CD4-positive, alpha-beta T cell (primary cell): ENCODE measurements at places on chromosomes 11 and 22. TPM values are rescaled to one million over a fixed set of nuclear protein-coding genes. Genes with fewer than 3 reads are reported as not detected.

PLEKHA7 gene
- 4.5 TPM for total RNA-seq

MMP10 gene
- not detected for total RNA-seq

DDTL gene
- 3.5 TPM for total RNA-seq

DNA sequence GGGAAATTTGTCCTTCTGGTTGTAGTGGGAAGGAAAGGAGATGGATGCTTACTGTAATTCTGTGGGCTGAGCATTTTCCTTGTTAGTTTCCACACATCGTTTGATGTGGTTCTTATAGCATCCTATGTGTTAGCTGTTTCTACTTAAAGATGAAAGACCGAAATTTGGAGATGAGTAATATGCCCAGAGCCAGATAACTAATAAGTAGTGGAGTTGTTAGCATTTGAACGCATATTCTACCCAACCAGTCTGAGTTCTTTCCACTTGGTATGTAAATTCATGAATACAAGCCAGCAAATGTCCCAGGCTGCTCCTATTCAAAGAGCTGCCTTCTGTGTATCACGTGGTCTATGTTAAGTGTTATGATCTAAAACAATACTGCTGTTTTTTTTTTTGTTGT, 14.6 kb downstream of the SPECC1L start:
- peak; percentile 46 for DNase-seq

MYEOV gene
- total RNA-seq, result not detected

MICAL3 gene
- 9.4 TPM for total RNA-seq

DNA sequence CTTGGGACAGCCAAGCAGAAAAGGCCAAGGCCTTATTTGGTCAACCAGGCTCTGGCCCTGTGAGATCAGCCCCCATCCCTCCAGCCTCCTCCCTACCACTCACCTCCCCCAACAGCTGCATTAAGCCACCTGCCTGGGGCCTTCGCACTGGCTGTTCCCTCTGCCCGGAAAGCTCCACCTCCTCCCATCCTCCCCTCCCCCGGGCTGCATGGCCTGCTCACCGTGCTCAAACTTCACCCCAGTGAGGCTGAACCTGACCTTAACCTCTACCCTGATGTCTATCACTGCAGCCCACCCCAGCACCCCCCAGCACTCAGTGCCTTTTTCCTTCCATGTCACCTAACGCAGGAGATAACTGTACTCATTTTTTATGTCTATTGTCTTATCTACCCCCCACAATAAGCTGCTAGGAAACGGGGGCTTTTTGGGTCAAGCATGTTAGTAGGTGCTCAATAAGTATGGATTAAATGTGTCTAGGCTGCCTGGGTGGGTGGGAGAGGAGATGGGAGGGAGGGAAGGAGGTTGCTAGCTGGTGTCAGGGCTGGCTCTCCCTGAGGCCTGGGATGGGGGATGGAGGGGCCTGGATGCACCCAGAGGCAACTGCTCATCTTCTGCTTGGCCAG, 912 bp downstream of the PTPRCAP start:
- peak; percentile 61 for DNase-seq

GRCh38 chr11:34938611-34939010, 22.2 kb downstream of the PDHX start:
- DNase-seq, result no peak

GRCh38 chr22:37818409-37819104, 4.6 kb upstream of the GALR3 start:
- DNase-seq, result peak; percentile 71

MRGPRX3 gene
- total RNA-seq, result not detected

- no peak for DNase-seq
These were observed 3.1 kb downstream of the KCNJ5 start for GRCh38 chr11:128894286-128894681.

DNA sequence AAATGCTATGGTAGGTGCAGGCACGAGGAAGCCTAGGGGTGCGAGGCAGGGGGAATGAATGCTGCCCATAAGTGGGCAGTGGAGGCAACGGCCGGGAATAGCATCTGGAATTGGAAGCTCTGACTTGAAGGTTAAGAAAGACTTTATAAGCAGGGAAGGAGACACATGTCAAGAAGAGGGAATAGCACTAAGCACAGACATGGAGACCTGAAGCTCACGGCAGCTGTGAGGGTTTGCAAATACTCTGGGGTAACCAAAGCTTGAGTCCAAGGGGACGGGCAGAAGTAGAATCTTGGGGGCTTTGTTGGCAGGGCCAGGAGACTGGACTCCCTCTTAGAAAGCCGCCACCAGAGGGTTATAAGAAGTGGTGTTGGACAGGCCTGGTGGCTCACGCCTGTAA, 112.6 kb downstream of the CEP164 start:
- no peak for DNase-seq

SLC22A24 gene
- total RNA-seq, result not detected

GRCh38 chr11:60984636-60985035, 13.2 kb downstream of the CD6 start:
- DNase-seq, result no peak

KLHL35 gene
- total RNA-seq, result 0.81 TPM

DNA sequence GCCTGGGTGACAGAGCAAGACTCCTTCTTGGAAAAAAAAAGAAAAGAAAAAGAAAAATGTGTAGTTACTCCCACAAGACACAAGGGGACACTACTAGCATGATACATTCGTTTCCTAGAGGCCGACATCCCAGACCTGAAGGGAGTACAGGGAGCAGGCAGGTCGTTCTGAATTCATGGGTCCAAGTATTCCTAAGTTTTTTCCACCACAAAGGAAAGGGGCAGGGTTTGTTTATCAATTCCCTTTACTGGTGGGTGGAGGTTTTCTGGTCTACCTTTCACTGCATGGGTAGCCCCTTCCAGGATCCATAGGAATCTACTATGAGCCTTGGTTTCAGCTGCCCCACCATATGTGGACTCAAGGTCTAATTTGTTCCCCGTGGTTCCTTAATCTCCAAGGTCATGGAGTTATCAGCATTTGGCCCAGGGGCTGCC, 11.8 kb downstream of the TIGD3 start:
- no peak for DNase-seq

DNA sequence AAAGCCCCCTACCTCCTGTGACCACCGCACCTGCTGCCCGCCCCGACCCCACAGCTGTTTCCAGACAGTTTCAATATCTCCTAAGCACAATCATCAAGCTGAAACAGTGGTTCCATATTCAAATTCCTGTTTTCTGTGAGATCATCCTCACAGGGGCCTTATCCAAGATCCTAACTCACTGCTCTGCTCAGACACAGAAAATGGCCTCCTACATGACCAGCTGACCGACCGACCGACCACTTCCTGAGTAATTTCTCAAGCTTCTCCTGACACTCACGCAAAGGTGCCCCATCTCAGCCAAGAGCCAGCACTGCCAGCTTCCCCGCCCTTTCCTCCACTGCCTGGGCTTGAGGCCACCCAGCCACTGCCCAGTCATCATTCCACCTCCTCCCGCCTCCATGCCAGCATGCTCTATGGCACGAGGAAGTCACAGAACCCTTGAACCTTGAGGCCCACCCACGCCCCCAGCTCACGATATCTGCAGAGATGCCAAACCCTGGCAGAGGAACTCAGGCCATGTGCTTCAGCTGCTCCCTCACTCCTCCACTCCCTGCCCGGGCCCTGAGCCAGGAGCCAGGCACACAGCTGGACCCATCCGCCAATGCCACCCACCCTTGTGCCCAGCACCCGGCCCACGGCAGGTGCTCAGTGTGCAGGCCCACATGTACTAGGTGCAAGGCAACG, 14.0 kb downstream of the KIAA0930 start:
- no peak for DNase-seq

DNA sequence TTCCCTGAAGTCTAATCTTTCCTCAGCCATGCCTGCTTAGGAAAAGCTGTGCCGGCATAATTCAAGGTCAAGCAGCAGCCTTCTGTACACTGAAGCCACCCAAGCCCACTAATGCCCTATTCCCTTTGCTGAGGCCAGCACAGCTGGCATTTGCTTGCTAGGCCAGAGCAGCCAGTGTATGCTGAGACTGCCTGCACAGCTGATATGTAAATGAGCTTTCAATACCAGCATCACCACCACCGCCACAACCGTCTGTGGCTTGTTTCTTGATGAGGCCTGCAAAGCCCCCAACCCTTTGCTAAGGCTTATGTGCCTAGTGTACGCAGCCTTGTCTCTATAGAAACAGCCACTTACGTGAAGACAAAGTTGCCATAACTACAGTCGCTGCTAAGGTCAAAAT, 56.3 kb upstream of the TNRC6B start:
- no peak for DNase-seq

PRSS23 gene
- total RNA-seq, result 0.05 TPM

DNA sequence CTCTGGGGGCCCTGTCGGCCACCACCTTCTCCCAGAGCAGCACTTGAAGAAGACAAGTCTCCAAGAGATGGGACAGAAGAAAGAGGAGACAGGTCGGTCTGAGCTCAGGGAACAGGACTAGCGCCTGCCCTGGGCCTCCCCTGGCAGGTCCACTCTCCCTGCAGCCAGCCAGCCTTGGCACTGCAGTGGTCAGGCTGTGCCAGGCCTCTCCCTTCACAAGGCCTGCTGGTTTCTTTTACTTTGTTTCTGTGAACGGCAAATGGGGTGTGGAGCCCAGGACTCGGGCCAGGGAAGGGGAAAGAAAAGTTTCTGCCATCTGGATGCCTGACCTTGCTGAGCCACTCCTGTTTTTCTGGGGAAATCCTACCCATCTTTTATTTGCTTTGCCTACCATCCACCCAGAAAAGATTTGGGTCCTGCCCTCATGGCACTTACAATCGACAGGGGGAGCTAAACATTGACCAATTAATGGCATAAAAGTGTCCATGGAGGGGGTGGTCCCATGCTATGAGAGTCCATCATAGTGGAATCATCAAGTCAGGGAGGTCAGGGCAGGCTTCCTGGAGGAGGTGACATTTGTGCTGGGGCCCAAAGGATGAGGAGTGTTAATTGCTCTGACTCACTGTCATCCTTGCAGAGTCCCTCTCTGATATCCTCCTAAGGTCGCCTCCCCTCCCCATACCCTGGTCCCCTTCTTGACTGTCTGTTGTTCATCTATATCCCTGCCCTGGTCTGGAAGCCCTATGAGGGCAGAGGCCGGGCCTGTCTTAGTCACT, 65.2 kb downstream of the NFAM1 start:
- DNase-seq, result no peak

OR51I1 gene
- total RNA-seq, result not detected

GUCY1A2 gene
- total RNA-seq, result not detected

- peak; percentile 88 for DNase-seq
These were observed 1.4 kb upstream of the GGA1 start for GRCh38 chr22:37607010-37607934.

DUSP8 gene
- total RNA-seq, result 83.9 TPM

APBB1 gene
- 184 TPM for total RNA-seq

DNA sequence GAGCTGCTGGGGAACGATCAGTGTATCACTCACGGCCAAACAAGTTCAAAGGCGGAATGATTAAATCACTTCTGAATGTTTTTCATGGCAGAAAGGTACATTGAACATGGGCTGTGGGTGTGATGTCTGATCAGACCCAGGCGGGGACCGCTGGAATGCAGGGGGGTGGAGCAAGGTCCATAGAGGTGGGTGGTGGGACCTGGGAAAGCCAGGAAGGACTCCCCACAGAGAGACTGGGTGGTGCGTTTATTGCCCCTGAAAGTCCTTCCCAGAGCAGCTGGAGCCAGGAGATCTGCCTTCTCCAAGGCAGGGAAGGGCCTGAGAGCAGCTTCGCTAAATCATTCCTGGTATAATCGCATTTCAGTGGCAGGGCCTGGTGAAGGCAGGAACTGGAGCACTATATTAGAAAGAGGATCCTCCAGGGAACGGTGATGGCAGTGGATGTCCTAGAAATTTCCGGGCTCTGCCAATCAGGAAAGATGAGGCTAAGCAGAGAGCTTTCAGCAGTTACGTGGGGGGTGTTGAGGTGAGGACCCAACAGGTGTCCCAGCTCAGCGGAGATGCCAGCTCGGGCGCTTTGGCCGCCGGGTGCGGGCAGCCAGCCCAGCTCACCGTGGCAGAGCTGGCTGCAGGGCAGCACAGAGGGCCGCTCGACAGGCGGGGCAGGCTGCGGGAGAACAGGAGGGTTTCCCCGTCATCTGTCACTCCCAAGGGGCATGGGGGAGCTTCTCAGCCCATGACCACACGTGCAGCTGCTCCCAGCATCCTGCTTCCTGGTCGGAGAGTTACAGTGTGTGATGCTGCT, 271.7 kb downstream of the CTTN start:
- DNase-seq, result no peak

BEST1 gene
- 0.25 TPM for total RNA-seq

CBLIF gene
- total RNA-seq, result not detected

GRCh38 chr11:26865703-26866102, 128.2 kb upstream of the FIBIN start:
- no peak for DNase-seq

OR51E2 gene
- not detected for total RNA-seq

- DNase-seq, result no peak
These were observed 156.3 kb downstream of the FAT3 start for GRCh38 chr11:92380882-92381281.

CTR9 gene
- total RNA-seq, result 34.7 TPM

DNA sequence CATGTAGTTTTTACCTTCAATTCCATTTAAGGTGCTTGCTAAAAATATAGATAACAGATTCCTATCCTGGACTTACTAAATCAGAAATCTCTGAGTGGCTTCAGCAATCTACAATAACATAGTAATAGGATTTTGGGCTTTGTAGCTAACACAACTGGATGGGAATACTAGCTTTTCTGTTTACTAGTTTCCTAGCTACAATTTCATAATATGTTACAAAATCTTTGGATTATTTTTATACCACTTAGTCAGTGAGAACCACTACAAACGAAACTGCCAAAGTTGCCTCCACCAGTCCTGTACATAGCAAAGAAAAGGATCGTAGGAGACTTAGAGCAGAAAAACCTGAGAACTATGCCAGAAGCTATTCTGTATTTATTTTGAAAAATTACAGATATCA, 87.7 kb upstream of the ANO3 start:
- DNase-seq, result no peak

BTG4 gene
- not detected for total RNA-seq

- DNase-seq, result no peak
These were observed at the start of gene TEX12 for GRCh38 chr11:112167145-112167544. Gene TEX12, plus strand, starts transcription at chr11:112167372. Its CDS starts 1,897 bp downstream, at chr11:112169269.

CAPN1 gene
- total RNA-seq, result 80.3 TPM

GRCh38 chr11:115420505-115420904, 83.7 kb downstream of the CADM1 start:
- no peak for DNase-seq

DNA sequence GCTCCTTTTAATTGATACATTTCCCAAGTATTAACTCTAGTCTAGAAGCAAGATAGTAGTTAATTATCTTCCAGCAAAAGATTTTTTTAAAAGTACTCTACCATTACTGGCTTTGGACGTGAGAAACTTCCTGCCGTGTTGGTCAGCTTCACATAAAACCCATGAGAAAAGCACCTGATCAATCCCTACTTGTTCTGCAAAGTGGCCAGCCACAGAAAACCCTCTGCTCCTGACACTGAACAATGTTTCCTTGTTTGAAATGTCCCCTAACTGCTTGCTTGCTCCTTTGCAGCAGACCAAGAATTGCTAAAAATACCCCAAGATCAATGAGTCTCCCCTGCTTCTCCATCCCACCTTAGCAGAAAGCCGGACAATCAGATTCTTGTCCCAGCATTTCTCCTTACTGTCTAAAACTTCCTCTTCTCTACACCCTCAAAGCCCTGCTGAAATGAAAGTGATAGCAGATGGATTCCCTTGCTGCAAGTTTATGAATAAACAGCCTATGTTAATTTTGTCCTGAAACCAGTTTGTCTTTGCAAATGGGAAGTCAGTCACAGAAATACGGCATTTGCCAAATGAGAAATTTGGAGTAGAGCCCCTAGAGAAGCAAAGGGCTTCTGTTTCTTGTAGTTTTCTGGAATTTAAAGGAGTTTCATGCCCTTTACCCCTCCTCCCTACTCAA, 207.1 kb upstream of the ARHGAP20 start:
- no peak for DNase-seq
